CD4-positive, alpha-beta T cell treated with Interleukin-2 at 100 ng/mL for 4 hours (primary cell): ENCODE measurements at places on chromosomes 4 and X.
A peak's percentile ranks its signal among the peaks of the same experiment; 100 is the strongest.

DNA sequence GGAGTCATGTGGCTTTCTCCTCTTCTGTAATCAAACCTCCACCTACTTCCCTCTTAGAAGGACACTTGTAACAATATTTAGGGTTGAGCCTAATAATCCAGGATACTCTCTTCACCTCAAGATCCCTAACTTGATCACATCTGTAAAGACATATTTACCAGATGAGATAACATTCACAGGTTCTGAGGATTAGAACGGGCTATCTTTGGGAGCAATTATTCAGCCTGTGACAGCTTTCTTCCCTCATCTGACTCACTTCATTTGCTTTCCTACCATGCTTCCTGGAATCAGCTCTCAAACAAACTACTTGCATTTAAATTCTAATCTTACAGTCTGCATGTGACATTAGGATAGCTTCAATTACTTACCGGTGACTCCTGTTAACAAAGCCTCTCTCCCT lies 133.5 kb upstream of the NDST3 start:
- no peak for DNase-seq

GRCh38 chrX:33032700-33033099 lies 178.6 kb downstream of the DMD start:
- no peak for DNase-seq

GRCh38 chrX:42531441-42531840 lies 246.5 kb downstream of the PPP1R2C start:
- DNase-seq: peak; percentile 40

DNA sequence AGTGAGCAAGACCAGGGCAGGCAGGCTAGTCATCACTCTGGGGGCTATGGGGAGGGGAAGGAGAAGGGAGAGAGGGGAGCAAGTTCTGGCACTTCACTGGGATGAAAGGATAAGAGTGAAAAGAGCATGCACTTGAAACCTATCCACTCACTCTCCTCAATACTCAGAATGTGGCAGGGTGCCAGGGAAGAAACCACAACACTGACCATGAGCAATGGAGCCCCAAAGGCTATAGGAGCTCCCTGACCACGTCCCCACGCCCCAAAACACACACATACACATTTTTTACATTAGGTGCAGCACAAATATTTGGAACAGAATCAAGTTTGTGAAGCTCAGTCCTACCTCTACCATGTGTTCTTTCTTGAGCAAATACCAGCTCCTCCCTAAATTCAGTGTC lies 132.2 kb downstream of the IDS start:
- DNase-seq: no peak

- DNase-seq: no peak
Measured at GRCh38 chr4:152310257-152310656, 225.6 kb downstream of the FBXW7 start.

- no peak for DNase-seq
Measured at GRCh38 chr4:112069110-112069509, 76.1 kb upstream of the FAM241A start.

GRCh38 chrX:78619834-78620233 lies 39.3 kb downstream of the RTL3 start:
- no peak for DNase-seq

GRCh38 chr4:83335701-83336100 lies 1.1 kb upstream of the HPSE start:
- DNase-seq: no peak

DNA sequence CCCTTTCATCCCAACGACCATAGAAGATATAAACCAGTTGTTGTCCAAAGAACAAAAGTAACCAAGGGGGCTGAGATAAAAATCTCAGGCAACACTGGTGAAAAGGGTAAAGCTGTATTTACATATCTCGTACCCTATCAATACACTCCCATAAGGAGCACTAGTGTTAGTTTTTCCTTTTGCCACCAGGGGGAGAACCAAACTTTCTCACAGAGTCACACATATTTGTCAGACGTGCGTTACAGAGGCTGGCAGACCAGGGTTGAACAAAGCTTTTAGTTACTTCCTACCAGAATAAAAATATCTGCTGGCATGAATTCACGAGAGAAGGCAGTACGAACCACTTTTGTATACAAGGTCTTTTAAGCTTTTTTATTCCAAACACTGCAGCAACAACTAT lies 88.3 kb downstream of the AMELX start:
- peak; percentile 1 for DNase-seq

DNA sequence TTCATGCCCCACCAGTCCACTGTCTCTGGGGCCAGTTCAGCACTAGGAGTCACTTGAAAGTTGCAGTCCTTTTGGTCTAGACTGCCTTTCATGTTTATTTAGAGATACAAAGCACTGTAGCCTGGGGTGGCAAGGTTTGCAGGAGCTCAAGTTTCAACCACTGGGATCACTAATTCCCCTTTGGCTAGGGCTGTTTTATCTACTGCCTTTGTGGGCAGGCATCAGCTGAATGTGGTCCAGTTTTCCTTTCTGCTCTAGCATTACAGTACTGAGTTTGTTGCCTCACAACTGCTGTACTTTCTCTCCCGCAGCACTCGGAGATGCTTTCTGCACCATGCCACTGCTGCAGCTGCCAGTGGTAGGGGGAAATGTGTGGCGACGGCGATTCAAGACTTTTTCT lies 222.3 kb upstream of the HDX start:
- no peak for DNase-seq

DNA sequence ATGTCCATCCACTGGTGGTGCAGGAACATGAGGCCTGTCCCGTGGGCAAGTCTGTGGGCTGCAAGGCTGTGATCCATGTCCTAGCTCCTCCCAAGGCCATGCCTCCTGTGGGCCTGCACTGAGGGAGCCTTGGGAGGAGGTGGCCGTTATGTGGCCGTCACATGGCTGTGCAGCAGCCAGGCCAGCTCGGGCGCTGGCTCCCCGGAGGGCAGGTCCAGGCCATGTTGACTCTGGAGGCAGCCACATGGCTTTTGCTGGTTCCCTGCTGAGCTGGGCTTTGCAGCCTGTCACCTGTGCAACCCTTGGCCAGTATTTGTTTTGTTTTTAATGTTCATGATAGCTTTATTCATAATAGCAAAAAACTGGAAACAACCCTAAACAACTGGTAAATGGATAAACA lies 13.3 kb downstream of the ADRA2C start:
- DNase-seq: no peak

DNA sequence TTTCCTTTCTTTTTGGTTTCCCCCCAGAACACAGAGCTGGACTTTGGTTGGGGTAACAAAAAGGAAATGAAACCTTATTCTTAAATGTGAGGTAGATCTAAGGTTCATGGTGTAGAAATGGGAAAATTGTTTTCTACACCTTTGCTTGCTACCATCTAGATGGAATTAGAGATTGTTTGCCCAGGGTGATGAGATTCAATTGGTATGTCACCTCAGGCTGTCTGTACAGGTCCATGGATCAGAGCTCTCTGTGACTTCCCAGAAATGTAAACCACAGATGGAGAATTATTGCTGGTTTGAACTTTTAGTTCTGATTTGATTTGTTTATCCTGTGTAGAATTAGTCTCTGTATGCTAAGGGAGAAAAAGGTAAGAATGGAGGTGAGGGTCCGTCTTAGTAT lies 146.7 kb downstream of the PCDH7 start:
- no peak for DNase-seq

GRCh38 chr4:165909947-165910346 lies 36.9 kb downstream of the TLL1 start:
- DNase-seq: no peak

GRCh38 chr4:168128601-168129000 lies 36.3 kb downstream of the ANXA10 start:
- DNase-seq: no peak

DNA sequence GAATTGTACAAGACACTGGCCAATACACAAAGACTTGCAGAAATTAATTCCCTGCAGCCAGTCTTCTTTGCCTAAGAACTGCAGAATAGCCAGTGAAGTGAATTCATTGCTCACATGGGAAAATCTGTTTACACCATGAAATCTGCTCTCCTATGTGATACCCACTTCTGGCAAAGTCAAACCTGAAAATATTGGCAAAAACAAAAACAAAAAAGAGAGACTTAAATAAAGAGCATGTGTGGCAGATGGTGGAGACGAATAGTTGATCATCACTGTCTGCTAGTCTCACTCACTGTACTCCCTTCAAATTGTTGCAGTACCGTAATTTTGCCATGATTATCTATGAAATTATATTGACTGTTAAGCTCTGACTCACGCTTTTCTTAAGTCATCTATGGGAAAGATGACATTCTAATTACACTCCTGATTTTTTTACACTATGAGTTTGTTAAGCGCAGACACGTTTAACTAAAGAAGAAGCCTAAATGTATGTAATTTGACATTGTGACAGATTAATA lies 406.8 kb downstream of the PCDH7 start:
- DNase-seq: no peak

GRCh38 chr4:168279556-168279955 lies 39.0 kb downstream of the DDX60 start:
- no peak for DNase-seq

GRCh38 chr4:86848136-86848535 lies 1.0 kb downstream of the SLC10A6 start:
- no peak for DNase-seq
